ENCODE measurements at places on chromosomes 13 and 19. TPM values are rescaled to one million over a fixed set of nuclear protein-coding genes. Genes with fewer than 3 reads are reported as not detected.

The SKA3 gene
- polyA plus RNA-seq, result 5.9 TPM

DNA sequence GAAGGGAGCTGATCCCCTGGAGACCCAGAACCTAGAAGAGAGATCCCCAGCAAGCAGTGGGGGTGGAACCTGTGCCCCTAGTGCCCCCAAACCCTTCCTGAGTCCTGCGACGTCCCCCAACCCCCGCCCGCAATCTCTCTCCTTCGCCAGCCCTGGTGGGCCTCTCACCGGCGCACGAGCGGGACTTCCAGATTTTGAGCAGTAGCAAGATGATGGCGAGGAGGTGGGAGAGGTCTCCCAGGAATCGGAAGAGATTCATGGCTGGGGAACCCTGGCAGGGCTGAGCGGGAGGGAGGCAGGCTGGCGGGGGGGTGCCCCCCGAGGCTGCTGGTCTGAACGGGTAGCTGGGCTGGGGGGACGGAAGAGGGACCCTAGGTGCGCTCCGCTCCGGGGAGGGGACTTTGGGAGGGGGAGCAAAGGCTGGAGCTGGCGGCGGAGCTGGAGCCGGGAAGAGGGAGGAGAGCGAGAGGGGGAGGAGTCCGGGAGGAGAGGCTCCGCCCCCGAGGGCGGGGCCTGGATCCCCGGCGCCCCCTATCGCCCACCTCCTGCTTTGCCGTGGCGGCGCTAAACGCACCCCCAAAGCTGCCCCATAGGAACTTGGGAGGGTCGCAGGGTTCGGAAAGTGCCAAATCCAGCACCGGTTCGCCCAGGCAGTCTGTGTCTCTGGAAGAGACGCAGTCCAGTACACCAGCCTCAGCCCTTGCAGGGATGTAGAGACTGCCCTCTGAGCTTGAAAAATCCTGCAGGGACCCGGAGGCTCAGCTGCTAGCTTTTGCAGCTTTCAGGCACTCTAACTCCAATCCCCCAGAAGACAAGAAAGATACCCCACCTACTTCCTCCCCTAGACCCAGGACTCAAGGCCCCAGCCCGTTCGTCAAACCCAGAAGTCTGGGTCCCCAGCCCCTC, at the start of gene KDELR1:
KDELR1 (minus strand) TSS at position 452 of the 906 bp plus-strand sequence; CDS start at position 259, 193 bp downstream.
- DNase-seq, result no peak

DNA sequence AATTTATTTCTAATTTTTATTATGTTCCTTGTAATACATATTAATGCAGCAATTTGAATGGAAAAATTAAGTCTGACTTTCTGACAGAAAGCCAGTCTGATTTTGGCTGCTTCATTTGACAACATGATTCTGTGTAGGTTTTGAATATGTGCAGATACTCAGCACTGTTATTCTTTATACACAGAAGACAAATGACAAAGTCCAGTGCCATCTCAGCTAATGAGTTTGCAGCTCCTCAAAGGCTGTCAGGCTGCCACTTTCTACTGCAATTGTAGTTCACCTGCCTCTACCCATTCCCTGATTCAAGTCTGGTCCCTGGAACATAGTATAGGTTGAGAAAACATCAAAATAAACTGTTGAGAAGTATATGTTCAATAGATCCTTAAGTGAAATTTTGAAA, 2.9 kb upstream of the CHAMP1 start:
- DNase-seq, result no peak

GRCh38 chr19:35845215-35846037, 6.9 kb downstream of the NPHS1 start:
- DNase-seq, result no peak

DNA sequence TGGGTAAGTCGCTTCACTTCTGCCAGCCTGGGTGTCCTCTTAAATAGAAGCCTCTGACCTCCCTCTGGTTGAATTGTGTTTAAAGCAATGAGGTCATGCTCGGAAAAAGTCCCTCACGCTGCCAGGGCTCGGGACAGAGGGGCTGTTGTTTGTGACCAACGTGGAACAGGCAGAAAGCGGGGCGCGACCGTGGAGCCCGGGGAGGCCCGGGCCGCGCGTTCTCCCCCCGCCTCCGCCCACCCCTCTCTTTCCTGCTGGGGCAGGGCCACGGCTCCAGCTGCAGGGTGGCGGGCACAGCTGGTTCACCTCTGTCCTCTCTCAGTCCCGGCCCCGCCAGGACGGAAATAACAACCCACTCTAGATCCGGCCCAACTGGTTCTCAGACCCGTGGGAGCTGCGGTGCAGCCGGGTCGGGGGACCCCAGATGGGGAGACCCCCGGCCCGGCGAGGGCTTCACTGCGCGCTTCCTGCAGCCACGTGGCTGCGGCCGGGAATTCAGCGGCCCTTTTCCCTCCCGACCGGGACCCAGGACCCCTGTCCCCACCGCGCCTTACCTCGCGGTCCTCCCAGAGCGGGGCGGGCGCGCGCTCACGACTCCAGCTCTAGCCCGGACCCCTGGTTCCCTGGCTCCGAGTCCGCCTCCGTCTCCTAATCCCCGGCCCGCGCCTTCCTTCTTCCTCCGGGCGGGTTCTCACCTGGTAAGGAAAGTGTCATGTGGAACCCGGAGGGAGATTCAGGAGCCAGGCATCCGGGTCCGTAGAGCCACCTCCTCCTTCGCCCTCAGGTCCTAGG, 1.9 kb downstream of the CDC42EP5 start:
- DNase-seq, result no peak

The FAM124A gene
- 0.02 TPM for polyA plus RNA-seq

GRCh38 chr13:101343128-101343787, 73.0 kb downstream of the NALCN start:
- DNase-seq, result no peak

DNA sequence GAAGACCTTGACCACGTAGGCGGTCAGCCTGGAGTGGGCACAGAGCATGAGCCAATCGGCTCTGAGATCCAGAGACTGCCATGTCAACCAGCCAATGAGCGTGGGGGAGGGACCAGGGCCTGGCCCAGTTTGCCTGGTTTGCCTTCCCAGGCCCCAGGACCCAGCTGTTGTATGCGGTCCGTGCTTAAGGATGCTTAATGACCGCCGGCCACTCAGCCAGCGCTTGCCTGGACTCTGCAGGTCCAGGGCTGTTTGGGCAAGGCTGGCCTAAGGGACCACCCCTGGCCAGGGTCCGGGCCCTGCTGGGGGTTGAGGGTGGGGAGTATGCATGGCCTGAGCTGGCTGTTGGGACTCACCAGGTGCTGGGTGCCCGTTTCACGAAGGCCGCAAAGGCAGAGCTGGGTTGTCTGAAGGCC, 23.1 kb upstream of the TNFSF14 start:
- no peak for DNase-seq

GRCh38 chr13:42751693-42752092, 29.7 kb upstream of the FAM216B start:
- DNase-seq, result no peak

All from BJ (cell line).